ENCODE measurements at places on chromosomes 3 and 15.
A peak's percentile ranks its signal among the peaks of the same experiment; 100 is the strongest.

- no peak for DNase-seq
Observed at GRCh38 chr3:148914936-148915690, 50.0 kb downstream of the CPA3 start.

DNA sequence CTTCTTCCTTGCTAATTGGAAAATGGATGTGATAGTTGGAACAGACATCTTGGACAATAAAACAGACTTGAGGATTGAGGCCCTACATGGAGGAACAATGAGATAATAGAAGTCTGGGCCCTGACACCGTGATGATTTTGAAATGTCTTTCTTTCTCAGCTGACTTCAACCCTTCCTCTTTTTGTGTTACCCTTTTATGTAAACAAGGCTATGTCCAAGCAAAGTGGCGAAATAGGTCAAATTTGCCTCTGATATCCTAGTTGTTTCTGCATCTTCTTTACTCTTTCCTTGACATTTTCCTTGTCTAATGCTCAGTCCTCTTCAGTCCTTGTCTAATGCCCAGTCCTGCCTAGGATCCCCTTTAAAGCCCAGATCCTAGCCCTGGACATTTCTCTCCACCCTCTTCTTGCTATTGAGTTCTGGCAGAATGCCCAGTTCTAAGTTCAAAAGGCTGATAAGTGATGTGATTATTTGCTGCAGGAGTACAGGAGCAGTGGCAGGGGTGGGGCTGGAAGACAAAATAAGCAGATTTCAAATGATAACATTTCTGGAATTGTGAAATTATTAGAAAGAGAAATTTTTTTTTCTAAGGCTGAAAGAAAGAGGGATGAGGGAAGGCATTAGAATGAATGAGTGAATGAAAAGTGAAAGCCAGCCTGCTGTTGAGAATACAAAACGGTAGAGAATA lies 6.5 kb upstream of the VPS8 start:
- no peak for DNase-seq

DNA sequence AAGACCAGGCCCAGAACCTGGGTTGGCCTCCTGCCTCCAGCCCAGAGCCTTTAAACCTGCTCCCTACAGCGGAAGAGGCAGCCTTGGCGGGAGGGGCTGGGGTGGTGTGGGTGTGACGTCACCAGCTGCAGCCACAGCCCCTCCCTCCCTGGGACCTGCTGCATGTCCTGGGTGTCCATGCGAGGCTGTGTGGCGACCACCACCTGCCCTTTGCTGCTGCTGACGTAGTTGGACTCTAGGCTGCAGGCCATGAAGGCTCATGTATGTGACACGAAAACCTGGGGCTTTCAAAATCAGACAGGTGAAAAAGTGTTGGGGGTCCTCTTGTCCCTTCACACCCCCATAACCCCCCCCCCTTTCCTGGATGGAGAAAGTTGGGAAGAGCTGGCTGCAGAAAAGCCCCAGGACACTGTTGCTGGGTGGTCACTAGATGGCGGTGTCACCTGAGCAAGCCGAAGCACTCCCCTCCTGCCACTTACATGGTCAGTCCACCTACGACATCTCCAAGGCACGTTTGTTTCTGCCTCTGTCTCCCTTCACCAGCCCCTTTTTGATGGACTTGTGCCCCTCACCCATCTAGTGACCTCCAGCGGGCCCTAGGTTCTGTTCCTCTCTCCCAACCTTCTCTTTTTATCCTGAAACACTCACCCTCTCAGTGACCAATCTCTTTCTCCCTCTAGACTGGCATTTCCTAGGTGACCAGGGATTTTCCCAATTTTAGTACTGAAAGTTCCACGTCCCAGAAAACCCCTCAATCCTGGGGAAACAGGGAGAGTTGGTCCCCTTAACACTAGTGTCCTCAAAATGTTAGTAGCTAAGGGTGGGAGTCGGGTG lies 35.2 kb downstream of the SLC6A20 start:
- peak; percentile 16 for DNase-seq

- DNase-seq = no peak
Observed at GRCh38 chr15:57455929-57456328, 79.6 kb downstream of the CGNL1 start.

- no peak for DNase-seq
Observed at GRCh38 chr15:28885630-28886430, at the start of gene APBA2. Gene APBA2, plus strand, starts transcription at chr15:28885974. Its CDS starts 167,911 bp downstream, at chr15:29053885.

- DNase-seq = no peak
Observed at GRCh38 chr3:148318240-148318639, 379.5 kb upstream of the AGTR1 start.

- no peak for DNase-seq
Observed at GRCh38 chr3:190044142-190044541, 76.6 kb downstream of the P3H2 start.

- no peak for DNase-seq
Observed at GRCh38 chr3:138394686-138395085, 39.7 kb upstream of the ESYT3 start.

- no peak for DNase-seq
Observed at GRCh38 chr15:81189583-81190283, 6.9 kb upstream of the IL16 start.

DNA sequence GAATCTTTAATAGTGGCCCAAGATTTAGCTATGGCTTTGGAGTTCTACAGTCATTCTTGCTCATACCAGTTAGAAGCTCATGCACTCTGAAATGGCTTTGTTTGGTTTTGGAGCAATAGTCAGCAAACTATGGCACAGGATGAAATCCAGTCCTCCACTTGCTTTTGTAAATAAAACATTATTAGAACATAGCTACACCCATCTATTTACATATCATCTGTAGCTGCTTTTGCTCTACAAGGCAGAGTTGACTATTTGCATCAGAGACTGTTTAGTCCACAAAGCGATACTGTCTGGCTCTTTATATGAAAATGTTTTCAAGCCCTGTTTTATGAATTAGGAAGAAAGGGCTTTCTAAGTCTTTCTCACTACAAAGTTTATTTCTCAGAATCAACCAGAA lies 716.9 kb downstream of the AGBL1 start:
- DNase-seq = no peak

DNA sequence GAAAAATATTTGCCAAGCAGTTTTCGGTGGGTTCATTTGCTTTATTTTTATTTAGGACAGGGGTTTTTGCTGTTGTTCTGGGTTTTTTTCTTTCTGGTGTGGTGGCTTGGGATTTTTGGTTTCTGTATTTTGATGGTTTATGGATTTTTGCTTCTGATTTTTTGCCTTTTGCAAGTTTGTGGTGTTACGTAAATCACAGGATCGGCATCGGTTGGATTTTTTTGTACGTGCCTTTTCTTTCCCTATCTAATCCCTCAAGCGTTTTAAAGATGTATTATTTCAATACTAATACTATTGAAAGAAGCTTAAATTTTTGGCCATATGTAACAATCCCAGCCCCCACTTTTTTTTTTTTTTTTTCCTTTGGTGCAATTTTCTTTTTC lies 782 bp upstream of the BCL6 start:
- no peak for DNase-seq

GRCh38 chr3:46010519-46011113 lies 15.0 kb upstream of the FYCO1 start:
- DNase-seq = no peak

DNA sequence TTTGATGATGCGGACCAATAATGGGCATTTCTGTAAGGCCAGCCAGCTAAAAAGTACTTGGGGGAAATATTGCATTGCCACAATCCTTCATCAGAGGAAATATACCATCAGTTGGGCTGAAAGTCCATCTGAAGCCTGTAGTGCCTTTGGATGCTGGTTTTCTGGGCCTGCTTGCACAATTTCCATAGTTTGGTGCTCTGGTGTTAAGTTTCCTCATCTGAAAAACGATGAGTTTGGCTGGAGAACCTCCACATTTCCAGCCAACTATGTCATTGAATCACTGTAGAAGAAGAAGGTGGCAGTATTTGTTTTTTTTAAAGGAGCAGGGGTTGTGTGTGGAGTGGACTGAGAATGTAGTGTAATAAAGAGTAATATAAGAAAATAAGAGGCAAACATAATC lies 10.1 kb downstream of the CCNB2 start:
- no peak for DNase-seq

DNA sequence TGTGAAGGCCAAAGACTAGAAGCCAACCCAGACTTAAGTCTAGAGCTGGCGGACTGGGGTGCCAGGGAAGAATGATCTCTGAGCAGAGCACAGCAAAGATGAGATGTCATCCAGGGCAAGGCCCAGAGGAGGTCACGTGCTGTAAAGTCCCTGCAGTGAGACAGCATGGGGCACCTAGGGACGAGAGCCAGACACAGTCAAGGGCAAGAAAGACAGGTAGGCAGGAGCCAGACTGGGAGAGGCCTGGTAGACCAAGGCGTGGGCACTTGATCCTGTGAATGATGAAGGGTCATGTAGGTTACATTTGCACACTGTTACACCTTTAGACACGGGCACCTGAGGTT lies 379.7 kb upstream of the PROK2 start:
- DNase-seq = no peak
